ENCODE measurements at places on chromosomes 16 and 17.

DNA sequence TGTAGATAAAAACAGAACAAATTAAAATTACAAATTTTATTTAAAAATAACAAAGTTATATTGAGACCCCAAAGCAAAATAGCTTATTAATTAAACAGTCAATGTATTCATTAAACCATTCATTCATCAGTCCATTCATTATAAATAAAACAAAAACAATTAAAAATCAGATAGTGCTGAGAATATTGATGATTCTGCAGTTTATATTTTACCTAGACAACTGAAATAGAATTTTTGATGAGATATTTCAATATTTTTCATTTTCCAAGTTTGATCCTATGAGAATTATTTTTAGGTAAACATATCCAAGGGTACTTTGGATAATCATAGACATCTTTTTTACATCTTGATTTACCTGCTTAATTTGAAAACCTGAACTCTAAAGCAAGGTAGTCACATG lies 15.2 kb upstream of the NETO2 start:
- DNase-seq: no peak

DNA sequence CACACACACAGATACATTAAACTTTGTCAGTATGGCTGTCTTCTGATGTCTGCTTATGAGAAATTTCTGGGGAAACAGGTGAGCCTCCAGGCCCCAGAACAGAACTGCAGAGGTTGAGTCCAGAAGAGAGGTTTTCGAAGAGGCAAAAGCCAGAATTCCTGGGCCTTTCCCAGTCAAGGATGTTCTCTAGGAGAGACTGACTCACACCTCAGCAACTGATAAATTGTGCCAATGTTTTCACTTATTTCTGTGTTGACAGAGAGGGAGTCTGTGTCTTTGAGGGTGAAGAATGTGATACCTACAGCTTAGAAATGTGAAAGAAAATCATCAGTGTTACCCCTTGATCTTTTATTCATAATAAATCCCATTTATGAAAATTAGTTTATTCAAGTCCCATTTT lies 30.3 kb downstream of the LDHD start:
- no peak for DNase-seq

- DNase-seq: no peak
Observed at GRCh38 chr17:61362852-61363600, 36.6 kb upstream of the TBX2 start.

- no peak for DNase-seq
Observed at GRCh38 chr16:27366687-27367460, 35.1 kb upstream of the IL21R start.

DNA sequence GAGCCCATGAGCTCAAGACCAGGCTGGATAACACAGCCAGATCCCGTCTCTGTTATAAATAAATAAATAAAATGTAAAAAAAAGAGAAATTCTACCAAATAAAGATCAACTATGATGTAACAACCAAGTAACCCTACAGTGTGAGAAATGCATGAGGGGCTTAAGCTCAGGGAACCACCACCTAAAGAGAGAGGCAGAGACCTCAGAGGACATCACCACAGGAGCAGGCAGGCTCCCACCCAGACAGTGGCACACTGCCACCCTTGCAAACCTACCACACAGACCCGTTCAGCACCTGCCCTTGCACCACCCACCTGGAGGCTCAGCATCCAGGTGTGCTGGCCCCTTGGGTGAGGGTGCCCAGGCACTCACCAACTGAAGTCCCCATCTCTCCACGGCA lies 45.6 kb downstream of the ANKRD11 start:
- DNase-seq: no peak

GRCh38 chr17:7856011-7856810 lies 1.1 kb downstream of the NAA38 start:
- no peak for DNase-seq

- DNase-seq: no peak
Observed at GRCh38 chr16:56363781-56364565, 61.4 kb downstream of the AMFR start.

DNA sequence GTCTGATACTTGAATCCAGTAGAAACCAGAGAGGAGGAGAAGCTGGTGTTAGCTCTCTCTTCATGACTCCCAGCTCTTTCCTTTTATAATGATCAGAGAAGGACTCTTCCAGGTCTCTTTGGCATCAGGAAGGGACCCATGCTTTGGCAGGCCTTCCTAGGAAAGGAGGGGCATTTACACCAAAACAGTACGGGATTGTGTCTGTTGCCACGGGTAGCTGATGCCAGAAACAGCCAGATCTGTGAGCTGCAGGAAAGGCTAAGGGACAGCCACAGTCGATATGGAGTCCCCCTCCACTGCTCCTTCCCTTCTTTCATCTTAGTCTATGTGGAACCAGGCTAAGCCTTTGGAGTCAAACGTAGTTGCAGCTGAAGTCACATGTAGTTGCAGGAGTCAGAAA lies 9.3 kb downstream of the CEP295NL start:
- no peak for DNase-seq

GRCh38 chr17:7208754-7209460 lies 10.7 kb downstream of the DLG4 start:
- DNase-seq: no peak

DNA sequence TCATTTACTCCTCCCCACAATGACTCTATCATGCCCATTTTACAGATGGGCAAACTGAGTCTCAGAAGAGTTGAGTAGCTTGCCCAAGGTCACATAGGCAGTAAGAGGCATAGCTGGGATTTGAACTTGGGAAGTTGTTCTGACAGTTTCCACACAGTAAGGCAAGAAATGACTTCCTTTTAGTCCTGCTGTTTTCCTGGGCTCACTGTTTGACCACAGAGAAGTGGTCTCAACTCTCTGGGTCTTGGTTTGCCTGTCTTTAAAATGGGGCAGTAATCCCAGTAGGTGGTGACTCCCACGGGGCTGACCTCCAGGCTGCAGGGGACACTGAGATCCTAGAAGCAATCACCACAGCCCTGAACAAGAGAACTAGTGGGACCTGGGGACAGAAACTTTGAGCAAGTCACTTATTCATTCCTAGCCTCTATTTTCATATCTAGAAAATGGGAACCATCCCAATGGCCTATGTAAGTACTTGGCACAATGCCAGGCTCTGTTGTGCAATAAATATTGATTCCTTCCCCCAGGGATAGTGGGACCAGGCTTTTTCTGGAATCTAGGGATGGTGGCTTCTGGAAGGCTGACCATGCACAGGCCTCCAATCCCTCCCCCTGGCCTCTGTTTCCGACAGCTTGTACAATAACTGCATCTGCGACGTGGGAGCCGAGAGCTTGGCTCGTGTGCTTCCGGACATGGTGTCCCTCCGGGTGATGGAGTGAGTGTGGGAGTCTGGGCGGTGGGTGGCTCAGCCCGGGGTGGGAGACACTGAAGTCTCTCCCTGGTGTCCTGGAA lies 20.5 kb downstream of the DEXI start:
- no peak for DNase-seq

DNA sequence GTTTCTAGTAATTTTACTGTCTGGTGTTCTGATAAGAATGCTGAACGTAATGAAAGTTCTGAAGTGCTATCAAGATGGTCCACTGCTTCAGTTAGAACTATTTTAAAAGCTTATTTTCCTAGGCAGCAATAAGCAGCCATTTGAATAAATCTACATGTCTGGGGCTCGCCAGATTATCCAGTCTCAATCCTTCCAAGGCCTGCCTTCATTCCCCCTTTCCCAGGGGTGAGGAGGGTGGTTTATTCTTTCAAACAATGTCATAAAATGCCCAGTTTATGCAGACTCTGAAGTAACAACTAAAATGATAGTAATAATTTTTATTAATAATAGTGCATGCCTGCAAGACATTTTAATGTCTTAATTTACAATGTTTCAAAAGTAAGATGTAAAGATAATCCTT lies 2.4 kb downstream of the CDH11 start:
- DNase-seq: no peak

DNA sequence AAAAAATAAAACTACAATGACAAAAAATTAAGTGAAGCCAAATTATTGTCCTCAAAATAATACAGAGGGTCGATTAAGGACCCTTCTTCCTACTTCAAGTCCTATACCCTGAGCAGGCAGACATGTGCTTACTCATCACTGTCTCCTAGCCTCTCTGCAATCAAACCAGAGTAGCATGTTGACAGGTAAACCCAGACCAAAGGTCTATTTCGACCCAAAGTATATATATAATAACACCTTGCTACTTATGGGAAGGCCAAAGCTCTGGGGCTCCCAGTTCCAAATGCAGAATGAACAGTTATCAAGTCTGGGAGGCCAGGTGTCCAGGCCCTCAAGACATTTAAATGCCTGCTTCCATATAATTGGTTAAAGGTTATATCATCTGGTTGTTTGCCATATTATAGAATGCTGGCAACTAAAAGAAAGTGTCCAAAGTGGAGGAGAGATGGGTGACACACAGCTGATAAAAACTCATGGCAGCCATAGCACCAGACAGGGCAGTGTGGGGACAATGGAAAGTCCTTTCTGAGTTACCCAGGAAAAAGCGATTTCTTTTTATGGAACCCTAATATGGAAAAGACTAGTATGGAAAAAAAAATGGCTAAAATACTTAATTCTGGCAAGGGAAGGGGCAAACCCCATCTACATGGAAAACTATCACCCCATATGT lies 53.6 kb downstream of the N4BP1 start:
- no peak for DNase-seq

- no peak for DNase-seq
Observed at GRCh38 chr17:36722903-36723263, 121.5 kb downstream of the MRM1 start.

GRCh38 chr16:30113711-30114333 lies 485 bp upstream of the GDPD3 start:
- DNase-seq: no peak

Measured in NCI-H2227 treated with DMSO at 0.1 percent for 48 hours (cell line).